ENCODE measurements at places on chromosomes 6 and 20. TPM values are rescaled to one million over a fixed set of nuclear protein-coding genes. Genes with fewer than 3 reads are reported as not detected.

GRCh38 chr6:7087066-7087465, 20.7 kb upstream of the RREB1 start:
- H3K27ac ChIP-seq = no peak overlapping the region
- H3K27me3 ChIP-seq = no peaks in the 10 kb centered on the region
- H3K36me3 ChIP-seq = no peaks in the 10 kb centered on the region
- peak overlapping the region; percentile 41 for H3K4me3 ChIP-seq
- peaks cover 5% of the 10 kb centered on the region for H3K4me1 ChIP-seq

- no peaks in the 10 kb centered on the region for H3K4me1 ChIP-seq
- H3K4me3 ChIP-seq = no peak overlapping the region
- H3K27me3 ChIP-seq = peaks cover 10% of the 10 kb centered on the region
- no peaks in the 10 kb centered on the region for H3K36me3 ChIP-seq
- DNase-seq = no peak
Measured at GRCh38 chr20:37925265-37926165, 22.6 kb downstream of the VSTM2L start.

POM121L2 gene
- polyA plus RNA-seq = not detected

DNA sequence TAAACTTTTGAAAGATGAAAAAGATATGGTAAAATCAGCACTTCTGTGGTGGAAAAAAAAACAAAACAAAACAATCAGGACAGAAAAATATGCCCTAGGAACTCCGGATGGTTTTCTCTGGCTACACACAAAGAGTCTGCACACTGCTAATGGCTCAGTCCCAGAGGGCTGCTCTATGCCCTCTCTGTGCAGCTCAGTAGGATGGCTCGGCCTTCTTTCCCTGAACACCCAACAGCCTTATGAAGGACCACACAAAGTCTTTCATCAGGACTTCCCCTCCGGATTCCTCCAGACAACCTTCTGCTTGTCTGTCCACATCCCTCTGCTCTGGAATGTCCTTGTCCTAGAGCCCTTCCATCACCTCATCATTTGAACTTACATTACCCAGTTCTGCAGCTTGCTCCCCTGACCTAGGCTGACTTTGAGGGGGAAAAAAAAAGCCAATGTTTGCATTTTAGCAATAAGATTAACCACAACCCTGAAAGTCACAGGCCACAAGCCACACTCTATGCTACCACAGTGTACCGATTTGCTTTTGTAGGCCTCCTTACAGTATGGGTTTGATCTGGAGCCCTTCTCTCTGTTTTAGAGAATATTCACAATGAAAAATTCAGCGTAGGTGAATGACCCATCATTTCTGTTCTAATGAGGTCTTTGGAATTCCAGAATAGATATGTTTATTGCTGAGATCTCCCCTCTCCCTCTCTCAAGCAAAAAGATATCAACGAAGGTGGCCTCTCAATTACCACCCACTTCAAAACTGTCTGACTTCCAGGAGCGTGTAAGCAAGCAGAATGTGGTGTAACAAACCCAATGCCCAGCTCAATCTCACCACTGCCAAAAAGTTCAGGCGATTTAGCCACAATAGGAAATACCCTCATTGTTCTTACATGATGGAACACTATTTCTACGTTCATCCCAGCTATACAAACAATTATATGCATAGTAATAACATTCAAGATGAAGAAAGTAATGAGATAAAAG, 164.0 kb downstream of the GMDS start:
- no peaks in the 10 kb centered on the region for H3K36me3 ChIP-seq
- no peak for DNase-seq
- H3K4me1 ChIP-seq = no peaks in the 10 kb centered on the region

DNA sequence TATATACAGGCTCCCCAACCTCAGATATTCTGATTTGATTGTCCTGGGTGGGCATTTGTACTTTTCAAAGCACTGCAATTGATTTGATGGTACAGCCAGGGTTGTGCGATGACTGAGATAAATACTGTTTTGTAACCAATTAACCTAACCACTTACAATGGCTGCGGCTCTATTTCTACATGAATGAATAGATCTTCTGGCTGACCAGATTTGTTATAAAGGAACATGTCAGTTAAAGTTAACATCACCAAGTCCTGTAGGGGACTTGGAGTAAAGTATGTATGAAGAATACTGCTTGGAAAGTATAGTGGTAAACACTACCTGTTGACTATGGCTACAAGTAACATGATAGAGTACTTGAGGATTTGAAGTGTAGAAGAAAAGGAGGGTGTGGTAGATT, 369.2 kb upstream of the JAG1 start:
- H3K36me3 ChIP-seq = no peaks in the 10 kb centered on the region
- no peak overlapping the region for H3K4me3 ChIP-seq
- H3K27me3 ChIP-seq = no peaks in the 10 kb centered on the region
- no peak for DNase-seq

PNPLA1 gene
- 0.32 TPM for polyA plus RNA-seq

DNA sequence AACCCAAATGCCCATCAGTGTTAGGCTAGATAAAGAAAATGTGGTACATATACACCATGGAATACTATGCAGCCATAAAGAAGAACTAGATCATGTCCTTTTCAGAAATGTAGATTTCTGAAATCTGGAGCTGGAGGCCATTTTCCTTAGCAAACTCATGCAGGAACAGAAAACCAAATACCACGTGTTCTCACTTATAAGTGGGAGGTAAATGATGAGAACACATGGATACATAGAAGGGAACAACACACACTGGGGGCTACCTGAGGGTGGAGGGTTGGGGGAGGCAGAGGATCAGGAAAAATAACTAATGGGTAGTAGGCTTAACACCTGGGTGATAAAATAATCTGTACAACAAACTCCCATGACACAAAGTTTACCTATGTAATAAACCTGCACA, 188.9 kb upstream of the PRND start:
- no peak overlapping the region for H3K4me3 ChIP-seq
- H3K36me3 ChIP-seq = no peaks in the 10 kb centered on the region
- no peaks in the 10 kb centered on the region for H3K27me3 ChIP-seq
- H3K4me1 ChIP-seq = no peaks in the 10 kb centered on the region
- no peak for DNase-seq

DNA sequence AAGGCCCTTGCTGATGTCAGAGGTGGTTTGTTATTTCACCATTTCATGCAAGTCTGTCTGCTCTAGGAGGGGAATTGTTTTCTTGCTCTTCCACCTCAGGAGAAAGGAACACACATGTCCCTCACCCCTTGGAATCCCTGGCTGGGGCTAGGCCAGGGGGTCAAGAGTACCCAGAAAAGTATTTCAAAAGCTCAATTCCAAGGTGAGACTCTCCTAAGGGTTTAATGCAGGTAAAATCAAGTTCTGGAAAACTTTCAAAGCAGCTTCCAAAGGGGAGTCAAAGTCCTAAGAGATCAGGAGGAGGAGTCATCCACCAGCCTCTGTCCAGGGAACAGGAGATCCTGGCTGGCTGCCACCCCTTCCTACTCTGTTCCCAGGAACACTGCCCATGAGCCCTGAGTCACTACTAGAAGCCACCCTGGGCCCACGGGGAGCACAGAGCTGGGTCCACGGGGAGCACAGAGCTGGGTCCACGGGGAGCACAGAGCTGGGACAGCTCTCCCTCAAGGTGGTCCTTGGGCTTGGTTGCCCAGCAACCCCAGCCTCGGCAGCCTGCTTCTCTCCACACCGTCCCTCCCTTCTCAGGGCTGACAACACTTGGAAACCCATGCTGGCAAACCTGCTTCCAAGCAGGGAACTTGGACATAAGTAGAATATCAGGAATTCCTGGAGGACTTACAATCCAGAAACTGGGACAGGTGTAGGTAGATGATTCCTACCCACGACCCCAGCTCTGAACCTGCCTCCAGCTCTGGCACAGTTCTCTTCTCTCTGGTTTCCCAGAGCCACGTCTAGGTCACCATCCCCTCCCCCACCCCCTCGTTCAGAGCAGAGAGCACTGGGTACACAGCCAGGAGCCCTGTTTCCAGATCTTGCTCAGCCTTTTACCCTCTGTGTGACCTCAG, 35.3 kb upstream of the CDKN1A start:
- H3K36me3 ChIP-seq = no peaks in the 10 kb centered on the region
- H3K27me3 ChIP-seq = no peaks in the 10 kb centered on the region
- no peak for DNase-seq
- H3K27ac ChIP-seq = no peak overlapping the region

CLPSL2 gene
- not detected for polyA plus RNA-seq

DNA sequence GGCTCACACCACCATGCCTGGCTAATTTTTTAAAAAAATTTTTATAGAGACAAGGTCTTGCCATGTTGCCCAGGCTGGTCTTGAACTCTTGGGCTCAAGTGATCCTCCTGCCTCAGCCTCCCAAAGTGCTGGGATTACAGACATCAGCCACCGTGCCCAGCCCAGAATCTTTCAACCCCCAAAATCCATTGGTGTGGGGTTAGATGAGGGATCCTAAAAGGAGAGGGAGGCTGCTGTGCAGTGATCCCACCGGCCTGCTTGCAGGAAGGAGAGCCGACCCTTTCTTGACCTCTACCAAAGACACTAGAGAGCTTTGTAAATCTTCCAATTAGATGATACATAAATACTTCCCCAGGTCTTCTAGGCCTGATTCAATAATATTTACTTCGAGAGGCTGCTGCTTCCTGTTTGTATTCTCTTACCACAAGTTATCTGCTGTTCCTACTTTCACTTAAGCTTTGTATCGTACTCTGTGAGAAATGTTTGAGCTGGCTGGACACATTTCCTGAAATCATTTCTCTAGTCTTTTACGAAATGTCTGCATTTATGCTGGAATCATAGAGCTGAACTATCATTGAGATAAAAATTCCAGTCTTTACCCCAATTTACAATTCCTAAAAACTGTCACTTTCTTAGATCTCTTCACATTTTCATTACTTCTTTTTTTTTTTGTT, 49.3 kb upstream of the IER3 start:
- H3K4me1 ChIP-seq = peaks cover 15% of the 10 kb centered on the region
- H3K27ac ChIP-seq = no peak overlapping the region
- no peaks in the 10 kb centered on the region for H3K27me3 ChIP-seq
- H3K36me3 ChIP-seq = no peaks in the 10 kb centered on the region

GRCh38 chr6:132067286-132067685, 116.1 kb upstream of the CCN2 start:
- no peak for DNase-seq
- H3K4me3 ChIP-seq = no peak overlapping the region

FKBP1C gene
- 2.9 TPM for polyA plus RNA-seq

- no peaks in the 10 kb centered on the region for H3K36me3 ChIP-seq
- H3K4me3 ChIP-seq = no peak overlapping the region
- H3K27ac ChIP-seq = no peak overlapping the region
- no peak for DNase-seq
- H3K4me1 ChIP-seq = peaks cover under 1% of the 10 kb centered on the region
Measured at GRCh38 chr6:146785001-146785585, 186.3 kb downstream of the ADGB start.

SLC22A7 gene
- not detected for polyA plus RNA-seq

OOEP gene
- polyA plus RNA-seq = not detected

BTN1A1 gene
- polyA plus RNA-seq = not detected

- H3K27ac ChIP-seq = no peak overlapping the region
- H3K27me3 ChIP-seq = no peaks in the 10 kb centered on the region
- H3K36me3 ChIP-seq = no peaks in the 10 kb centered on the region
- H3K4me1 ChIP-seq = no peaks in the 10 kb centered on the region
- H3K4me3 ChIP-seq = no peak overlapping the region
- no peak for DNase-seq
Measured at GRCh38 chr20:5797843-5798462, 47.8 kb downstream of the SHLD1 start.

GRCh38 chr6:127200114-127200513, 66.5 kb upstream of the RNF146 start:
- no peaks in the 10 kb centered on the region for H3K4me1 ChIP-seq
- DNase-seq = no peak
- peaks cover 5% of the 10 kb centered on the region for H3K27me3 ChIP-seq
- H3K4me3 ChIP-seq = no peak overlapping the region

DNA sequence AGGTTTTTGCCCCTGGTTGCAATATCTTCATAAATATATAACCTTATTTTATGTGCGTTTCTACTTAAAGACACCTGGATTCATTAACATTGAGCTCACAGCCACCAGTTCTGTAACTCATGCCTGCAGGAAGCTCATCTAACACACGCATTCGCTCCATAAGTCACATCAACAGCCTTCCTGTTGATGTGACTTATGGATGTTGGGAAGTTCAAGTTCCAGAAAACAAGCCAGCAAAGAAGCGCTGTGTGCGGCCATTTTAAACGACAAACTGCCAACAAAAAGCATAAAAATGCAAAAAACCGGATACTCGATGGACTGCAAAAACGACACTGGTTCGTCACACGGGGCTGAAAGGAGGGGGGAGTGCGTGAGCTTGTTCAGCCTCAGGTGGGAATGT, 77.9 kb upstream of the NFATC2 start:
- no peaks in the 10 kb centered on the region for H3K27me3 ChIP-seq
- H3K4me1 ChIP-seq = no peaks in the 10 kb centered on the region
- H3K36me3 ChIP-seq = peaks cover 4% of the 10 kb centered on the region

GRCh38 chr6:43393602-43394001, 24.2 kb upstream of the ZNF318 start:
- H3K27ac ChIP-seq = no peak overlapping the region
- no peak overlapping the region for H3K4me3 ChIP-seq
- H3K4me1 ChIP-seq = peaks cover 11% of the 10 kb centered on the region

HRH3 gene
- not detected for polyA plus RNA-seq

PMEPA1 gene
- 50.7 TPM for polyA plus RNA-seq

GRCh38 chr20:10713161-10713560, 39.4 kb upstream of the JAG1 start:
- H3K4me1 ChIP-seq = peaks cover 12% of the 10 kb centered on the region
- no peak overlapping the region for H3K27ac ChIP-seq
- no peaks in the 10 kb centered on the region for H3K36me3 ChIP-seq
- no peak overlapping the region for H3K4me3 ChIP-seq

DNA sequence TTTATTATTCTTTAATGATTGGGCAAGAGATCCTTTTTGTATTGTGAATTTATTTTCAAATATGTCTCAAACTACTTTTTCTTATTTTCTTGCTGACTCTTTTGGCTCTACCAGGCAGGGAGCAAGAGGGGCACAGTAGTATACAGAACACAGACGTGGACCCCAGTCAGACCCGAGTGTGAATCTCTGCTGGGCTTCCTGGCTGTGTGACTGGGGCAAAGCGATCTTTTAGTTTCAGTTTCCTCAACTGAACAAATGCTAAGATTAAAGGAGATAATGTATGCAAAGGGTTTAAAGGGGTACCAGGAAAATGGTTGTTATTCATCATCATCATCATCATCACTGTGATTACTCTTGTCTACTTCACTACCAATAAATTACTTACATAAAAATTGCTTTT, 317.5 kb downstream of the HIVEP2 start:
- H3K4me3 ChIP-seq = no peak overlapping the region
- no peak for DNase-seq
- H3K27me3 ChIP-seq = no peaks in the 10 kb centered on the region
- peak overlapping the region; percentile 27 for H3K27ac ChIP-seq
- H3K4me1 ChIP-seq = peaks cover 9% of the 10 kb centered on the region
- no peaks in the 10 kb centered on the region for H3K36me3 ChIP-seq

DIDO1 gene
- 11.1 TPM for polyA plus RNA-seq

- H3K27me3 ChIP-seq = no peaks in the 10 kb centered on the region
- H3K36me3 ChIP-seq = no peaks in the 10 kb centered on the region
- H3K27ac ChIP-seq = no peak overlapping the region
- no peak overlapping the region for H3K4me3 ChIP-seq
- DNase-seq = no peak
Measured at GRCh38 chr6:84078335-84078734, 44.8 kb downstream of the MRAP2 start.
